ENCODE measurements at places on chromosomes 1 and 21.

GRCh38 chr1:204613636-204614035, 71.9 kb downstream of the LRRN2 start:
- no peaks in the 10 kb centered on the region for H3K27me3 ChIP-seq
- H3K4me1 ChIP-seq, result no peaks in the 10 kb centered on the region
- no peak overlapping the region for H3K27ac ChIP-seq
- H3K36me3 ChIP-seq, result no peaks in the 10 kb centered on the region

DNA sequence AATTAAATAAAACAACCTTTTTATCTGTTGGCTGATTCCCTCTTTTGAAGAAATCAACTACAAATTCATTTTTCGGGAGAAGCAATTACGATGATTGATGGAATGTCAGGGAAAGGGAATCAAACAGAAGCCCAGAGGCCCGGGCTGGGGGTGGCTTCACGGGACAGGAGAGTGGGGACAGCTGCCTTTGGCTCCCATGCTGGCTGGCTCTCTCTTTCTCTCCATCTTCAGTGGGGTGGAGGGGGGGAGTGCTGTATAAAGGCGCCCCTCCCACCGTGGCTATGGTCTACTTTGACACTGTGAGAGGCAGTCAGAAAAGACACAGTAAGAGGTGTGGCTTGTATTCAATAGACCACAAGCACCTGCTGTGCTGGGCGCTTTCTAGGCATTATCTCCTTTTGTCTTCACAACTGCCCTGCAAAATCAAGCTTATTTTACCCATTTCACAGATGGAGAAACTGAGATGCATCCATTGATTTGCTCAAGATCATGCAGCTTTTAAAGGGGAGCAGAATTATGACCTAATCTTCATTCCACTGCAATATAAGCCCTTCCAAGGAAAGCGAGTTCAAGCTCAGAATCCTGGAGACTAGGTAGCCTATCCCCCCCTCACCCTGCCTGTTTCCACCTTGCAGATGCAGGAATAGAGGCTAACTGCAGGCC, 92.9 kb downstream of the GRIK3 start:
- H3K4me1 ChIP-seq, result no peaks in the 10 kb centered on the region
- H3K27me3 ChIP-seq, result no peaks in the 10 kb centered on the region
- H3K4me3 ChIP-seq, result no peak overlapping the region
- no peaks in the 10 kb centered on the region for H3K36me3 ChIP-seq
- DNase-seq, result no peak
- H3K27ac ChIP-seq, result no peak overlapping the region

- peaks cover 6% of the 10 kb centered on the region for H3K4me1 ChIP-seq
- H3K27ac ChIP-seq, result peak overlapping the region; percentile 4
- H3K36me3 ChIP-seq, result no peaks in the 10 kb centered on the region
- no peak for DNase-seq
These were observed 75.2 kb downstream of the NFIA start for GRCh38 chr1:61157468-61157987.

GRCh38 chr1:155715777-155716176, 26.9 kb downstream of the DAP3 start:
- peaks cover 4% of the 10 kb centered on the region for H3K36me3 ChIP-seq
- H3K4me3 ChIP-seq, result no peak overlapping the region
- H3K27me3 ChIP-seq, result no peaks in the 10 kb centered on the region
- no peak overlapping the region for H3K27ac ChIP-seq
- DNase-seq, result no peak
- H3K4me1 ChIP-seq, result no peaks in the 10 kb centered on the region

DNA sequence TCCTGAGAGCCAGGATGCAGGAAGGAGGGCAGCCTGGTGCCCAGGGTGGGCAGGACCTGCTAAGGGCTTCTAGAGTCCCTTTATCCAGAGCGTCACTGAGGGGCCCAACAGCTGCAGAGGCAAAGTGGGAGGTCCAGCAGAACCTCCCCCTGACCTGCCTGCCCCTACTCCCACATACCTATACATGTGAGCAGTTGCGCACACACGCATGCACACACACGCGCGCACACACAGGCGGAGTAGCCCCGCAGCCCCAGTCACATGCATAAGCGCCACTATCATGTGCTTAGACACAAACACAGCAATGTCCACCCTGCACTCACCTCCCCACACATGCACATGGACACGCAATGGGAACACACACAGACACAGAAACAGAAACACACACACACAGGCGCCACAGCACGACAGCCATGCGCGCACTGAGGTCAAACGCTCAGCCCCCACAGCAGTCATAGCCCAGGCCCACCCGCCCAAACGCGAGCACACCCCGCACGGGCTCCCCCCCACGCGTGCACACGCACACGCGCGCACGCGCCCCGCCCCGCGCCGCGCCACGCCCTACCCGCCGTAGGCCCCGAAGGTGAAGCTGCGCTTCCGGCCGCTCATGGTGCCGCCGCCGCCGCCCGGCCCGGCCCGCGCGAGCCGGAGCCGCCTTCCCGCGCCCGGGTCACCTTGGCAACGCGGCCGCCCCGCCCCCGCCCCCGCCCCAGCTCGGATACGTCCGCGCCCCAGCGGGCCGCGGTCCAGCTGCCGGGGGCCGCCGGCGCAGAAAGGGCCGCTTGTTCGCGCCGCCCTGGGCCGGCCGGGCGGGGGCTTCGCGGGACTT, 17.7 kb downstream of the RAP1GAP start:
- no peak for DNase-seq
- H3K4me3 ChIP-seq, result peak overlapping the region; percentile 55
- no peaks in the 10 kb centered on the region for H3K36me3 ChIP-seq
- H3K27ac ChIP-seq, result no peak overlapping the region
- H3K27me3 ChIP-seq, result no peaks in the 10 kb centered on the region
- peaks cover 4% of the 10 kb centered on the region for H3K4me1 ChIP-seq
